Stimulated activated CD4-positive, alpha-beta T cell treated with anti-CD3 and anti-CD28 coated beads, Interleukin-4, amount 100 ng/mL, for 4 hours (primary cell): ENCODE measurements at places on chromosomes 6 and 20.

DNA sequence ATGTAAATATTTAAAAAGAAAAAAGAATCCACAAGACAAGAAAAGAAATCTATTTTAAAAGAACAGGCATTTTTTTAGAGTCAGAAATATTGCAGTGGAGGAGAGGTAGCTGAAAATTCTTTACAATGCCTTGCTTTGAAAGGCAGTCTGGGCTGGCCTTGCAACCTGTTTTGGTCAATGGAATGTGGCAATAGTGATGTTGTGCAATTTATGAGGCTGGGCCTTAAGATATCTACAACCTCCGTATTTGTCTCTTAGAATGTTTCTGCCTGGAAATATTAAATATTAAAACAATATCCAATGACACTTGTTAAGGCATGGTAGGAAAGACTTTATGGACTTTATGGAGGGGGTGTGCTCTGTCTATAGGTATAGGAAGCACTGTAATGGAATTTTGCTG is 14.8 kb upstream of the SCGN start:
- DNase-seq = no peak

DNA sequence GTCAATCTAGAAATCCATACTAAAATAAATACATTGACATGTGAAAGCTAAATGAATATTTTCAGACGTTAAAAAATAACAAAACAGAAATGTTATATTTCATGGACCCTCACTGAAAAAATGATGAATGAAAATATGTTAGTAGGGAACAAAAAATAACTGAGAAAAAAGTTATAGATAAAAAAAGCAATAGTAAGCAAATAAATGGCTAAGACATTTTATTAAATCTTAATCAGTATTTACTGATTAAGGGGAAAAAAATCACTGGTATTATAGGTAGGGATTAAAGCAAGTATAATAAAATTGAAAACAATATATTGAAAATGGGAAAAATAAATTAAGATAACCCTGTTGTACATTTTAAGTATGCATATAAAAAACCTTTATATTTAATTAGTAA is 468.1 kb upstream of the MANEA start:
- no peak for DNase-seq

GRCh38 chr6:2078888-2079287 is 166.5 kb downstream of the GMDS start:
- DNase-seq = no peak

DNA sequence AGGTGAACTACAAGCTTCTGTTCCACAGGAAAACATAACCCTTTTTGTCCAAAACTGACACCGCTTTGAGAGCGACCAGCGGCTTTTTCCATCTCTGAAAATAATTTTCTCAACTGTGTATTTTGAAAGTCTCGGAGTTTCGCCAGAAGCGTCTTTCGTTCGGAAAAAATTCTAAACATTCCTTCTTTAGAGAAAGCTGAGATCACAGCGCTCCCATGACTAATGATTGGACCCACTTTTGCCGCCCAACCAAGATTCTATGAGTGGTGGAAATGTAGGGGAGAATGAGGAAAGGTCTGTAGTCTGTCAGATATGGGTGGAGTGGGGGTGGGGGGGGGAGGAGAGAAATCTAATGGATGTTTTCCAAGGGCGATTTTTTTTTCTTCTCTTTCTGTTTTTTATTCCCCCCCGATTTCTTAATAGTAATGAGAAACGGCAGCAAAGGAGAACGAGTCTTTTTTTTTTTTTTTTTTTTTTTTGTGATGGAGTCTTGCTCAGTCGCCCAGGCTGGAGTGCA is 189.3 kb downstream of the TRIM27 start:
- DNase-seq = no peak

- DNase-seq = no peak
Observed at GRCh38 chr20:56328861-56329260, 29.9 kb upstream of the FAM210B start.

GRCh38 chr20:62629864-62630470 is 12.3 kb upstream of the SLCO4A1 start:
- no peak for DNase-seq

- no peak for DNase-seq
Observed at GRCh38 chr6:70103798-70104197, 199.1 kb downstream of the COL9A1 start.

DNA sequence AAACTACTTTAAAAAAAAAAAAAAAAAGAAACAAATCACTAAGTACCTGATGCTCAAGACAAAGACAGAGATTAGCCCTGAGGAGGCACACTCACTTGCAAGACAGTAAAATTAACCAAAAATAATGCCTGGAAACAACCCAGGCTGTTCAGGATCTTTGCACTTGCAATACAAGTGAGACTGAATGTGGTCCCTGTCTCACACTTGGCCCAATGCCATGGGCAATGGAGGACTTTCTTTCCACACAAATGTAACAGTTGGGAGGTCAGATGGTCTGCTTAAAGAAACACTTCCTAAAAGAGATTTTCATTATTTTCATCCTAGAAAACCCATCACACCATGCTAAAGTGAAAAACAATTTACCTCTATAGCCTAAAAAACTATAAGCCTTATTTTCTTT is 16.2 kb downstream of the STAU1 start:
- DNase-seq = no peak

GRCh38 chr6:163860287-163861081 is 446.0 kb downstream of the QKI start:
- DNase-seq = no peak

GRCh38 chr20:2295886-2296515 is at the start of gene TGM3:
Gene TGM3, plus strand, starts transcription at chr20:2296001. Its CDS starts 63 bp downstream, at chr20:2296064.
- DNase-seq = no peak

GRCh38 chr6:72551470-72551869 is 70.4 kb upstream of the KCNQ5 start:
- no peak for DNase-seq

DNA sequence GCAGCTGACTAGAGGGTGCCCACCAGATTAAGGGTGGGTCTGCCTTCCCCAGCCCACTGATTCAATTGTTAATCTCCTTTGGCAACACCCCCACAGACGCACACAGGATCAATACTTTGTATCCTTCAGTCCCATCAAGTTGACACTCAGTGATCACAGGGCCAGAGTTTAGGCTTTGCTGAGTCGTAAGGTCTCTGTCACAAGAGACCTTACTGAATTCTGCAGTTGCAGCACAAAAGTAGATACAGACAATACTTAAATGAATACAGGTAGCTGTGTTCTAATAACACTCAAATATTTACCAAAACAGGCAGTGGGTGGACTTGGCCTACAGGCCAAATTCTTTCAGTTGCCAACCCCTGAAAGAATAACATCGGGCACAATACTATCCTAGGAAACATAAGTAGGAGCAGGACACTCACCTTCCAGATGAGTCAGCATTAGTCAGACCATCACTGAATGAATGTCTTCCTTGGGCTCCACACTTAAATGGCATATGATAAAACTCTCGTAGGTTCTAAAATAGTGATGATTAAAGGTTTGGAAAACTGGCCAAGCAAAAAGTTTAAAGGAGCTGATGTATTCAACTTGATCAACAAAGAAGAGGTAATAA is 190.0 kb downstream of the UBE3D start:
- no peak for DNase-seq

GRCh38 chr20:62040381-62040922 is 25.2 kb downstream of the TAF4 start:
- no peak for DNase-seq

DNA sequence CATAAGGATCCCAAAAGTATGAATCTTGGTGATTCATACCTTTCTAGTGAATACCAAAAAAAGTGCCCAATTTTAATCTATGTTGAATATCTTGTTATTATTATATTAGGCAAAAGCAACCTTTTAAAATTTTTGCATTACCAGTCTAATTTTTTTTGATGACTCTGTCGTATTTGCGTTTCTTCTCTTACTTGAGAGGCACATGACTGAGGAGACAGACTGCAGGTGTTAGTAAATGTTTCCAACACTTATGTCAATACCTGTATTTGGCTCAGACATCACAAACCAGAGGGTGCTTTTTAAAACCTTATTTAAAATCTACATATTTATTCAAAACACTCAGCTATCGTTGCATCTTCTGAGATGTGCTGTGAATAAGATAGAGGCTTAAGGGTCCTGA is 27.1 kb downstream of the ID4 start:
- DNase-seq = no peak

DNA sequence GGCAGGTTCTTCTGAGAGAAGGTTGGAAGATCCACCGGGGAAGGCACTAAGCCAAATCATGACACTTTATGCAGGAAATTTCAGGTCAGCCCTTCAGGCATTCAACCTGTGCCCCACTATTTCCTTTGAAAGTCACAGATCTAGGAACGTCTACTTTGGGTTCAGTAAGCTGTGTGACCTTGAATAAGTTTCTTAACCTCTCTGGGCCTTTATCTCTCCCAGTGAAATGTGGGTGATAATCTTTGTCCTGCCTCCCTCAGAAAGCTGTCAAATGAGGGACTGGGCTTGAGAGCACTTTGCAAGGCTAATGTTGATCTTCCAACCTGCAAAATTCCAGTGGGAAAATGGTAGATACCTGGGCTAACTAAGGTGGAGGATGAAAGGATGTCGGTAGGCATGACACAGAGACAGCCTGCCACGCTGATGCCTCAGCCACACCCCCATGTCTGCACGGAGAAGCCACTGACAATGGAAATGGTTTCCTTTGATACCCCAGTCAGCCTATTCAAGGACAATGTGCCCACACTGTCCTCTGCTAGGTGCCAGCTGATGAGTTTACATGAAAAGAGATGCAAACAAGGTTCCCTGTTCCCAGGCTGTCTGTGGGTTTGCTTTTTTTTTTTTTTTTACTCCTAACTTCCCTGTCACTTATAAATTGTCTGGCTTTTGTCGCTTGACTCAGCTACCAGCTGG is 9.3 kb downstream of the BNIP5 start:
- no peak for DNase-seq

DNA sequence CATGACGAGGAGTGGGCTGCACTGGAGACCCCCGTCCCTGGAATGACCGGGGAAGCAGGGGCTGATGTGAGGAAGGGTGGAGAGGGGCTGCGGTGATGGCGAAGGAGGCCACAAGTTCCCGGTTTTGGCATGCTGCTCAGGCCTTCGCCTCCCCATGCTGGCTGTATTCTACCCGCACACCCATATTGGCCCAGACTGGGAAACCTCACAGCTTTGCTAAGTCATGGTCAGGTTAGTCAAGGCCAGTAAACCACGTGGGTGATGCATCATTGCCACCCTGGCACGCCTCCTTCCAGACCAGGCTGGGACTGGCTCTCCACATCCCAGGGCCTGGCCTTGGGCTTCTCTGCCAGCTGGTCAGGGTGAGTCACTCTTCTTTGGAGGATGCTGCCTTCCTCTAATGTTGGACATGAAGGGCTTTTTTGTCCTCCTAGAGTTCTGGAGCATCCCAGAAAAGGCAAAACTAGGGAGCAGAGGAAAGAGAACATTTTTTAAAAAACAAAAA is 53.8 kb downstream of the PCNA start:
- DNase-seq = no peak

DNA sequence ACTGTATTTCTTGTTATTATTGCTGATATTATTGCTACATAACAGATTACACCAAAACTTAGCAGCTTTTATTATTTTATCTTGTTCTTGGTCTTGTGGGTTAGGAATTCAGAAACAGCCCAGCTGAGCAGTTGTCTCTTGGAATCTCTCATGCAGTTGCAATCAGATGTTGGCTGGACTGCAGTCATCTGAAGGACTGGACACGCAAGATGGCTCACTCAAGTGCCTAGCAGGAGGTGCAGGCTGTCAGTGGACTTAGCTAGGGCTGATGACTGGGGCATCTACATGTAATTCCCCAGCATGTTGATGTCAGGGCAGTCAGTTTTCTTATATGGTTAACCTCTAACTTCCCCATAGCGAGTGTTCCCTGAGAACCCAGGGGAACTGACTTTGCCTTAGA is 128.6 kb upstream of the PLCB4 start:
- no peak for DNase-seq

DNA sequence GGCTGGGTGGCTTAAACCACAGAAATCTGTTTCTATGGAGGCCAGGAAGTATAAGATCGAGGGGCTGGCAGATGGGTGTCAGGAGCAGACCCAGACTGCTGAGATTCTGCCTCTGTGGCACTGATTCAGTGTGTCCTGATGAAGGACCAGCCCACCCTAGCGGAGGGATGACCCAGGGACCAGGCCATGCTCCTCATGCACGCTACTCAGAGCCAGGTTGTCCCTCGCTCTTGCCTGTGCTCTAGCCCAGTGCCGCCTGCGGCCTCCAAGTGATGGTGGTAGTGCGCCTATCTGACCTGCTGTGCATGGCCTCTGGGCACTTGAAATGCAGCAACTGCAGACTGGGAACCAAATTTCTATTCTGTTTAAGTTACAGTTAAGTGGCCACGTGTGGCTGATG is 13.1 kb upstream of the APMAP start:
- no peak for DNase-seq

DNA sequence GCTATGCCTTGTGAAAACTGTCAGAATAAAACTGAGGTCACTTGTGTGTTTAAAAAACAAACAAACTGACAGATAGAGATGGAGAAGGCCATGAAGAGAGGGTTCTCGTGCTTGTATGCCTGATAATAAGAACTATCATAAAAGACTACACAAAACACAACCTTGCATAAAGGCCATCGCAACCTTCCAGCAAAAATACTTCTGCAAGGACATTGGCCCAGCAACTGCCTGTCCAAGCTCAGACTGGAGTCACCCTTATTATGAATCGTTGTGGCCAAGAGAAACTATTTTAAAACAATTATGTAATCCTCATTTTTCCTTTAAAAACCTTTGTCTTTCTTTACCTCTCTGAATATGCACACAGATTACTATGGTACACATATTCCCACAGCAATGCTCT is 93.0 kb upstream of the SMLR1 start:
- no peak for DNase-seq
